Lower lobe of right lung (tissue), 2 donors: ENCODE measurements at places on chromosomes 1 and 21.
A peak's percentile ranks its signal among the peaks of the same experiment; 100 is the strongest.

- no peak for DNase-seq
Measured at GRCh38 chr1:42340093-42340492, 5.1 kb upstream of the FOXJ3 start.

- no peak for DNase-seq
Measured at GRCh38 chr1:66413136-66413837, 120.7 kb upstream of the SGIP1 start.

GRCh38 chr1:168136709-168137514 is at the start of gene GPR161:
GPR161 (minus strand) TSS chr1:168136930; CDS start chr1:168104850, 32,080 bp downstream.
- DNase-seq = peak; percentile 60

GRCh38 chr1:5810131-5810530 is 182.1 kb downstream of the NPHP4 start:
- DNase-seq = no peak

GRCh38 chr1:15350551-15351200 is 59.0 kb upstream of the EFHD2 start:
- no peak for DNase-seq

GRCh38 chr1:8649027-8649426 is 168.4 kb downstream of the RERE start:
- DNase-seq = no peak

DNA sequence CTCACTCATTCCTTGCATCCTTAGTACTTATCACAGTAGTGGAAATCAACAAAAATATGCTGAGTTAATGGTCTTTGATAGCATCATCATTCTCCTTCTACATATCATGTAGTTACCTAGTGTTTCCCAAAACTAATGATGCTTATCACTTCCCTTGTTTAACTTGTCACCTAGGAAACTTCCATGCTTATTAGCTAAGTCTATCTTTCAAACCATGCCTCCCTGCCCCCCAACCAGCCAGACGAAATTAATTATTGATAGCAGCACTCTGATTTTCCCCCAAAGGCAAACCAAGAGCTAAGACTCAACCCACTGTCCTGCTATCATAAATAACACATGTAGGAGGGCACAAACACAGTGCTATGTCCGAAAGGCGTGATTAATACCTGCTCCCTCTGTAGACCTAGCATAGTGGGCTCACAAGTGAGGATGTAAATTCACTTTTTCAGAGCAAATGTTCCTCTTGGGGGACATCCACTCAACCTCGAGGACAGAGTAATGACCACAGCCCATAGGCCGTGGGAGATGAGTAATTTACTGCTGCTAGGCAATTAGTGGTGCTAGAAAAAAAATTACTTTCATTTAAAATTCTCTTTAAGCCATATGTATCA is 25.8 kb upstream of the LPAR3 start:
- DNase-seq = no peak

DNA sequence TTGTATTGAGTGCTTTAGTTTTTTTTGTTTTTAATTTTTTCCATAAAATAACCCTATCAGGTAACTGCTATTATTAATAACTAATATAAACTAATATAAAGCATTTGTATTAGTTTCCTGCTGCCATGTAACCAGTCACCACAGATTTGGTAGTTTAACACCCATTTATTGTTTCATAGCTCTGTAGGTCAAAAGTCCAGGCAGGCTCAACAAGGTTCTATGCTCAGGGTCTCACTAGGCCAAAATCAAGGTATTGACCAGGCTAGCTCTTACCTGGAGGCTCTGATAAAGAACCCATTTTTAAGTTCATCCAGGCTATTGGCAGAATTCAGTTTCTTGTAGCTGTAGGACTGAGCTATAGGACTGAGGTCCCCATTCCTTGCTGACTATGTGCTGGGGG is 189.4 kb downstream of the DAB1 start:
- no peak for DNase-seq

- DNase-seq = no peak
Measured at GRCh38 chr1:55775007-55775406, 559.8 kb upstream of the USP24 start.
